Activated naive CD4-positive, alpha-beta T cell treated with anti-CD3 and anti-CD28 coated beads, Interleukin-2, amount 50 U/mL, for 16 hours (primary cell): ENCODE measurements at places on chromosomes 6 and 20.

- no peak for DNase-seq
Measured at GRCh38 chr6:138250053-138250452, 31.8 kb upstream of the PBOV1 start.

DNA sequence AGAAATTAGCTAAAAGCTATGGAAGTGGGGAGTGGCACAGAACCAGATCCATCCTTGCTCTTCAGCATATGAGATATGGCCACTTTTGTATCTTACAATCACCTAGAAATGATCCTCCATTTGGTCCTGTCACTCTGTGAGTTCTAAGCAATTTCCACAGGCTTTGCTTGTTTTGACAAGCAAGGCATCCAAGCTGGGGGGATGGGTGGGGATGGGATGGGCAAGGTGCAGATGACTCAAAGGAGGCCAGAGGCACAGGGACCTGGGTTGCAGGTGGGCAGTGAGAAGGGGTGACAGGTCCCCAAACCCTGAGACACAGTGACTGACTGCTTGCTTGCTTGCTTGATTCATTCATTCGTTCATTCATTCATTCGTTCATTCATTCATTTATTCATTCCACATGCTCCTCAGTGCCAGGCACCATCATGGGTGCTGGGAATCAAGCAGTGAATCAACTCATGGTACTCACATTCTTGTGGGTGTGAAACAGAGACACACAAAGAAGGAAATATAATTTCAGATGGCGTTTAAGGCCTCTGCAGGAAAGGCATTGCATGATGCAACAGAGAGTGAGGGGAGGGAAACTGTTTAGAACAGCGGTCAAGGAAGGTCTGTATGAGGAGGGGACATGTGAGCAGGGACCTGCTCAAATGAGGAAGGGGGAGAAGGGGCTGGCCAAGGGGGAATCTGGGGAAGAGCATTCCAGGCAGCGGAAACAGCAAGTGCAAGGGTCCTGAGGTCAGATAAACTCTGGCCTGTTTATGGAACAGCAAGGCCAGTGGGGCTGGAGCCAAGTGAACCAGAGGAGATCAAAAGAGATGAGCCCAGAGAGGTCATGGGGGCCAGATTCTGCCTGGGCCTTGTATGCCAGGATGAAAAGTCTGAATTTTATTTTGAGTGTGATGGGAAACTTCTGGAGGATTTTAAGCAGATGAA lies 3.4 kb downstream of the KCNB1 start:
- no peak for DNase-seq

DNA sequence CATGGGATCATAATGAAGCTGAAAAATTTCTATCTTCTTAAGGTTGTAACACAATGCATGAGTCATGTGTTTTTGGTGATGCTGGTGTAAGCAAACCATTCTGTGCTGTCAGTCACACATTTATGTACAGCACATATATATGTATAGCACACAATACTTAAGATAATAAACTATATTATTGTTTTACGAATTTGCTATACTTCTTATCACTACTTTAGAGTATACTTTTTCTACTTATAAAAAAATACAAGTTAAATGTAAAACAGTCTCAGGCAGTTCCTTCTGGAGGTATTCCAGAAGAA lies 920.1 kb upstream of the FLRT3 start:
- no peak for DNase-seq

- no peak for DNase-seq
Measured at GRCh38 chr6:82408952-82409431, 45.4 kb downstream of the TPBG start.
